ENCODE measurements at places on chromosomes 12 and 14.

DNA sequence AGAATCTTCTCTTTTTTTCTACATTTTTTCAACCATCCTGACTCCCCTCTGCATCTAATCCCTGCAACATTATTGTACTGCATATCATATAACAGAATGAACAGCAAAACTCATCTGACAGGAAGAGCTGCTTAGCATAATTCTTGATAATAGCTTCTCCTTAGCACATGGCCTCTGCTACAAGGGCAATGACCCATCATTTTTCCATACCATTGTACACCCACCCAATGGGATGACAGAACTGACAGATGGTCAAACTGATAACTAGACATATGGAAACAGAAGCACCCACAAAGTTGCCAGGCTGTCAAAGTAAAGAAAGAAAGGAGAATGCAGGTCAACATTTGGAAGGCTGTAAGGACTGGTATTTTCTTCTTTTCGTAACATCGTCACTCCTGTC, 390.4 kb upstream of the USP15 start:
- no peak for DNase-seq

DNA sequence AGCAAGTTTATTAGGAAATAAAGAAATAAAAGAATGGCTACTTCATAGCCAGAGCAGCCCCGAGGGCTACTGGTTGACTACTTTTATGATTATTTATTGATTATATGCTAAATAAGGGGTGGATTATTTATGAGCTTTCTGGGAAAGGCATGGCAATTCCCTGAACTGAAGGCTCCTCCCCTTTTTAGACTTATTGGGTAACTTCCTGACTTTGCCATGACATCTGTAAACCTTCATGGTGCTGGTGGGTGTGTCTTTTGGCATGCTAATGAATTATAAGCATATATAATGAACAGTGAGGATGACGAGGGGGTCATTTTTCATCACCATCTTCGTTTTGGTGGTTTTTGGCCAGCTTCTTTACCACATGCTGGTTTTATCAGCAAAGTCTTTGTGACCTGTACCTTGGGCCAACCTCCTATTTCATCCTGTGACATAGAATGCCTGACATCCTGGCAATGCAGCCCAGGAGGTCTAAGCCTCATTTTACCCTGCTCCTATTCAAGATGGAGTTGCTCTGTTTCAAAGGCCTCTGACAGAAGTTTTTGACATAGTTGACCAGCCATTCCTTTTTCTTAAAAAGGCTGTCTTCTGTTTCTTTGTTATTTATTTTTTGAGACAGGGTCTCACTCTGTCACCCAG, 11.1 kb upstream of the PTGES3 start:
- no peak for DNase-seq

GRCh38 chr14:52235866-52236510, 31.5 kb upstream of the PTGDR start:
- no peak for DNase-seq

- no peak for DNase-seq
These were observed 397.3 kb downstream of the ZFP36L1 start for GRCh38 chr14:68395604-68396003.

- DNase-seq: peak; percentile 48
These were observed 127.6 kb upstream of the AMIGO2 start for GRCh38 chr12:47207340-47207717.

GRCh38 chr12:104458694-104459367, 2.1 kb downstream of the CHST11 start:
- DNase-seq: no peak

DNA sequence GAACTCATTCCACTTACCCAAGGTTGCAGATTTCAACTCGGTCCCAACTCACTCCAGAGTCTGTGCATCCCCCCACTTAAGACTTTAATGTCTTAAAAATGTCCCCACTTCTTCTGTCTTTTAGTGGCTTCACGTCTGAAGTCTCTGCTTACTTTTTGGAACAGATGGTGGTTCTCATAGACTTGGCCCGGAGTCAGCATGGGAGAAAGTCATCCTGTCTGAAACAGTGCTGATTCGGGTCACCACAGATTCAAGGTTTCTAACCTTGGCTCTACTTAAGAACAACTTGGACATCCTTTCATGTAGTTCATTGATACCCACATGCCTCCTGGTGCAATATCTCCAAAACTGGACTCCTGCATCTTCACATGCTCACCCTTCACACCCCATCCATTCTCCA, 26.0 kb downstream of the CHST11 start:
- no peak for DNase-seq

DNA sequence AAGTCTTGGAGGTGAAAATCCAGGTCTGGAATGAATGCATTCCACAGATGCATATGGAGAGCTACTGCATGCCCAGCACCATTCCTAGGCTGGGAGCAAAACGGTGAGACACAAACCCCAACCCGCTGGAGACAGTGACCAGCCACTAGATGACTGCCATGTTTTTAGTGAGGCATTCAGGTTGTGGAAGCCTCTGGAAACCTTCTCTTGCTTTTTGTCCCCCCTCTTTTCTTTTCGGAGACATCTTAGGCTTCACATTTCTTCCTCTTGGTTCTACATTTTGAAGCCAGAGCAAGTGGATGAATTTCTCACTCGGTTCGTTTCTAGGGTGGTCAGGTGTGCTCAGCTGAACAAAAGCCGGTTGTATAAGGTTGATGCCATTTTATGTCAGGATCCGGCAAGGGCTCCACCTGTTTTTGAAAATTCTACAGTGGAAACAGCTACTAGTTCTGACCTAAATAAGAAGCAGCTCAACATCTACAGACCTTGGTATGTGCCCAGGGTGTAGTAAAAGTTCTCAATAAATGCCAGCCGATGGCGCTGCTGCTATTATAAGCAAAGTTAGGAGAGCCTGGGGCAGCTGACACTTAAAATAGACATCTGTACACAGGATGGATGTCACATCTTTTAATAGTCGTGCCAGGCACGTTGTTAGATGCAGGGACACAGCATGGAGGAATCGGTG, 1.8 kb upstream of the ZNF839 start:
- DNase-seq: peak; percentile 45

GRCh38 chr14:20624495-20625070, 16.9 kb downstream of the OR6S1 start:
- DNase-seq: peak; percentile 91

GRCh38 chr12:49198431-49199155, 9.7 kb upstream of the TUBA1A start:
- no peak for DNase-seq

GRCh38 chr14:102295270-102295669, 9.7 kb downstream of the MOK start:
- DNase-seq: no peak

DNA sequence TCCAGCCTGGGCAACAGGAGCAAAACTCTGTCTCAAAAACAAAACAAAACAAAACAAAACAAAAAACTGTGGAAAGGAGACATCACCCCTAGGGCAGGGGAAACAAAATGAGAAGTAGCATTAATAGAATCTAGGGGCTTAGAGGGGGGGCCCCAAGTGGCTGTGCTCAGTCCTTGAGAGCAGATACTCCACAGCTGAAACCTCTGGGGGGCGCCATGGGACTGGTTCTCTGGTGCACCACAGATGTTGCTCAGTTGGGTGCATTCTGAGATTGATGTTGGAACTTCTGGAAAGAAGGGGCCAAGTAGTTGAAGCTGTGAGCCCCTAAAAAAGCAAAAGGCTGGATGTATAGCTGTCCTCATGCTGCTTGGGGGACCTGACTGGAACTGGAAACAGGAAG, 11.8 kb upstream of the SYNE2 start:
- no peak for DNase-seq

- no peak for DNase-seq
These were observed 50.1 kb downstream of the PLXNC1 start for GRCh38 chr12:94198469-94198868.

GRCh38 chr14:49194067-49194466, 392.1 kb downstream of the RPS29 start:
- no peak for DNase-seq

- DNase-seq: no peak
These were observed 252.7 kb downstream of the LRFN5 start for GRCh38 chr14:41859336-41859735.

- no peak for DNase-seq
These were observed 107.0 kb downstream of the VRK1 start for GRCh38 chr14:96904201-96904600.

DNA sequence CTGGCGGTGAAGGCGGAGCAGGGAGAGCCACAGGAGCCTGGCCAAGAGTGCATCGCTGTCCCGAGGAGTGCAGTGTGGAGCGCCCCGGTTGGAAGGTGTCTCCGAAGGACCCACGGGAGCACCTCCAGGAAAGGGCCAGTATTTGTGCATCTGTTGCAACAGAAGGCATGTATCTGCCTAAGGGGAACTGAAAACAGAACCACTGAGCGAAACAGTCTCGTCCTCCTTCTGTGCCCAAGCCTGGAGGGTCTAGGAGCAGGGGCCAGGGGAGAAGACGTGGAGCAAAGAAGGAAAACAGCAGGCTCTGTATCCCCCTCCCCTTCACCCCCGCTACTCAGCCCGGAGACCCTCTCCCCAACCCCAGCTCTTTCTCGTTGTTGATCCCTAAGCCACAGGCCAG, 5.3 kb upstream of the LRRC10 start:
- DNase-seq: no peak

DNA sequence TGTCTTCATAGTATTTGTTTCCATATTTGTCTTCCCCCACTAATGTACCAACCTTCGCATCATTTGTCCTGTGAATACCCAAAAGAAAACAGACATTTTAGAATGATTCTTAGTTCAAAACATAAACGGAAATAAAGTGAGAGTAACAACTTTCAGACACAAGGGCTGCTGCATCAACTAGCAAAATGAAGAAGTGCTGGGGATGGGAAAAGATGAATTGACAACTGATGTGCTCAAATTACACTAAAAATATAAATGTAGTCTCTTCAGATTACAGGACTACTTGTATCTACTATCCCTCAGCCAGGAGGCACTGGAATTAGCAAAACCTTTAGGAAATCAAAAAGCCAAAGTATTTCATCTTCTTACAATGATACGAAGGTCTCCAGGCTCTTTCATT, 743 bp downstream of the NDUFA12 start:
- no peak for DNase-seq

DNA sequence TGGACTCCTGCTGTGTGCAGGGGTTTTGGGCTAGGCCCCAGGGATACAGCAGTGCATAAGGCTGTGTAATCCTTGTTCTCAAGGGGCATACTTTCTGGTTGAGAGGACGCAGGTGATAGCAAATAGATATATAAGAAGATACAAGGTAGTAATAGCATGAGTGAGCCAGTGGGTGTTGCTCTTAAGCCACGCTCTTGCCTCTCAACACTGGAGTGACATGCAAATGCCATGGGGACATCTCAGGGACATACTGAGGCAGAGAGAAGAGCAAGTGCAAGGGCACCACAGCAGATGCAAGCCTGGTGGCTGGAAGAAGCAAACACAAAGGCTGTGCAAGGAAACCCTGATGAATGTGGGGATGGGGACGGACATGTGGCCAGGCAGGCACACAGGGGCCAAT, 223.3 kb downstream of the CHST11 start:
- DNase-seq: no peak

GRCh38 chr12:100472325-100472724, 1.3 kb upstream of the NR1H4 start:
- DNase-seq: no peak

GRCh38 chr14:73290279-73290678, 53.0 kb downstream of the PAPLN start:
- no peak for DNase-seq

GRCh38 chr12:62700091-62700880, 233.7 kb downstream of the MON2 start:
- no peak for DNase-seq

- no peak for DNase-seq
These were observed 45.5 kb downstream of the KTN1 start for GRCh38 chr14:55625481-55625880.

- no peak for DNase-seq
These were observed 10.1 kb downstream of the PCNX4 start for GRCh38 chr14:60101786-60102185.

GRCh38 chr12:67816269-67816668, 167.7 kb downstream of the DYRK2 start:
- no peak for DNase-seq

DNA sequence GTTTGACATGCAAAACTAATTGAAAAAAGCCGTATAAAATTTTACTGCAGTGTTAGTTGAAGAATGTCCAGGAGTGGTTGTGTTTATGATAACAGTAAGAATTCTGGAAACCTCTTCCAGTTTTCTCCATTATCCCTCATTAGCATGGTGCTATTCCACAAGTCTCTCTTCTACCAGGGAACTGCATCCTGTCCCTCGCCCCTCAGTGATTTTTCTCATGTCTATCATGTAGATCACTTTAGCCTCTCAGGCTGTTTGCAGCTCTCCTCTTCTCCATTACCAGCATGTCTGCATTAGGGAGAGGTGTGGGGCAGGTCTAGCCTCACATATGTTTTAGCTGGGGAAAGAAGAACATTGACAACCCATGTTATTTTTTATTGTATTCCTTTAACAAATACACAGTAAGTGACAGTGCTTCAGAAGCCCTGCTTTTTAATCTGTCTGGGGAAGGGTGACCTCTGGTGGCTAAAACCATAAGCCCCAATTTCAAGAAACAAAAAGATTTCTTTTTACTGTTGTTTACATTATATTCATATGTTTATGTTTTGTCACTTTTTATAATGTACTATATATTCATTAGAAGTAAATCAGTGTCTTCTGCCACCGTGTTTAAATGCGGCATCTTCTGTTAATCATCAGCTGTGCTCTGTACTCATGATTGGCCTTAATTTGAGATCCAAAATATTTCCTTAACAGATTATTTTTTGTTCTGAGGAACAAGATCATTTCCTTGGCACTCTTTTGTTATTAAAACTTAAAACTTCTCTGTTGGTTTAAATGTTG, 70.7 kb downstream of the RASSF8 start:
- peak; percentile 65 for DNase-seq

DNA sequence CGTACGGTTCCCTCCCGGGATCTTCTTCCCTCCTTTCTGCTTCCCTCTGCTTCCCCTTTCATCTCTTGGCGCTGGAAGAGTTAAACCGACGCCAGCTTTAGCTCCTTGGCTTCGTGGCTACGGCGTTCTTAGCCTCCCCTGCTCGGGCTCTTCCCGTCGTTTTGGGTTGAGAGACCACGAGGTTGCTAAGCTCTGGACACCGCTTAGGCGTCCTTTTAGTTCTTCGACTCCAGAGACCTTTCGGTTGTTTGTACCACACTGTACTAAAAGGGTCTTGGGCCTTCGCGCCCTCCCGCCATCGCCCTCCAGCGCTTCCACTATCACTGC, 545 bp downstream of the CPSF2 start:
- peak; percentile 17 for DNase-seq

DNA sequence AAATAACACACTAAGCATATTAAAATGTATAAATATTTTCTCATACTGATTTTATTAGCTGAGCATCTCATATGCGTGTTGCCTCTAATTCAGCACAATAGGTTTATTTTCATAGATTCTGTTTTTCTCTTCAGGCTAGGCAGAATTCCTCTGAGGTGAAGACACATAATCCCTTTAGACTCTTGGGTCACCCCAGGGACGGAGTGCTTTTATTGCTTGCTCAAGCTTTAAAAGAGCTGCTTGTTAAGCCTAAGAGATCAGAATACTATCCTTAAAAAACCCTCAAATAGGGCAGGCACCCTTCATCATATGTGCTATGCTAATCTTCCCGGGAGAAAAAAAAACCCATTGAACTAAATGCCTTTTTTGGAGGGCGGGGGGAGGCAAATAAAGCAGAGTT, 390.1 kb downstream of the KCNH5 start:
- DNase-seq: no peak
